ENCODE measurements at places on chromosomes 5 and 9. TPM values are rescaled to one million over a fixed set of nuclear protein-coding genes. Genes with fewer than 3 reads are reported as not detected.

KCNMB1 gene
- 0.29 TPM for total RNA-seq

ADAMTS13 gene
- 1.4 TPM for total RNA-seq

FBP2 gene
- total RNA-seq, result not detected

LCN15 gene
- not detected for total RNA-seq

ENC1 gene
- 53.6 TPM for total RNA-seq

SOHLH1 gene
- not detected for total RNA-seq

RANBP3L gene
- not detected for total RNA-seq

ZNF618 gene
- total RNA-seq, result 60.6 TPM

TIGD6 gene
- 4.1 TPM for total RNA-seq

ANKRD31 gene
- not detected for total RNA-seq

OGN gene
- not detected for total RNA-seq

LCN9 gene
- not detected for total RNA-seq

NR2F1-AS1 gene
- total RNA-seq, result 15.2 TPM

RNF180 gene
- total RNA-seq, result 5.6 TPM

CDKN2B gene
- 2.3 TPM for total RNA-seq

TUT7 gene
- total RNA-seq, result 16.7 TPM

LCN1 gene
- total RNA-seq, result not detected

DNA sequence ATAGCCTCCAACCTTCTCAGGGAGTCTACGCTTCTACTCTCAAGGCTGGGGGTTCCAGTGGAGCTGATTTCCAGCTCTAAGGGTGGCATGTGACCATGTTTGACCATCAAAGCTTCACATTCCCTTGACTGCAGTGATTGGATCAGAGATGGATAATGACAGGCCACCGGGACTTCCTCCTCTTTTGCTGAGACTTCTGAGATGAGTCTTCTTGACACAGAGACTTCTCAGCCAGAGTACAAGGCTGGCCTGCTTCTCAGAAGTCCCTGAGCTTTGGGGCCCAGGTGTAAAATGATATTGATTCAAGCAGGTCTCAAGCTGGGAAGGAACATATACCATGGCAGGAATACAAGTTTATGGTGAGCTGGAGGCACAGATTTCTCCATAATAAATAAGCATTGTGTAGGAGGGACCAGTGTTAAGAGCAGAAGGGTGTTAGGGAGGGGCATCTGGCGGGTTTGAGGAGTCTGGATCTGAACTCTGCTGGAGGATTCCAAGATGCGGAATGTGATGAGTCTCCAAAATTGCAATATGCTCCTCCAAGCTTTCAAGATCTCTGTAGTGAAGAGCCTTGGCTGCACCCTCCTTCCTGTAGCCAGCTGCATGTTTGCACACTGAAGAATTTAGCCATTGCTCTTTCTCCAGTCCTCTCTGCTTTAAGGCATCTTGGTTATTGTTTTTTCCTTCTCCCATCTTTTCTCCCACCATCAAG is 41.7 kb upstream of the HSD17B4 start:
- DNase-seq, result no peak

GRCh38 chr5:168661593-168662485 is 82.7 kb upstream of the PANK3 start:
- DNase-seq, result no peak

DNA sequence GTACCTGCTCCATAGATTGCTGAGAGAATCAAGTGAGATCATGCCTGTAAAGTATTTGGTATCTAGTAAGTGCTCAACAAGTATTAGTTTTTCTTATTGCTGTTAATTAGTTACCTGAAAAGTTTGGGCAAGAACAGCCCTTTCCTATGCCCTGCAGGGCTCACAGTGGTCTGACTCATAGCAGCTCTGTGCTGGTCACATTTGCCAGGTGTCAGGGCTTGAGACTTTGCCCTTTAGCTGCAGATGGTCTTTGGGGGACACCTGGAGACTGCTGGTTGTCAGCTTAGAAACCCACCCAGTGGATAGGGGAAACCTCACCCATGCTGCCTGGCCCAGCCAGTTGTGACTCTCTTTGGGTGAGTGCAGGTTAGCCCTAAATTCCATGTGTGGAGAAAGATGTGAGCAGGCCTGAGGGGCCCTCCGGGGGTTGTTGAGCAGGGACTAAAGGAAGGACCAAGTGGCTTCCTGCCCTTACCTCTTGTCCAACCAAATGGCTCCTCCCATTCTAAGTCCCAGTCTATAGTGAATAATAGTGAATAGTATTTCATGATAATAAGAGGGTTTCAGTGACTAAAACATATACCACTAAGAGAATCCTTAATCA is 9.0 kb downstream of the COL27A1 start:
- no peak for DNase-seq

GRCh38 chr9:34777666-34778065 is 67.7 kb upstream of the CCL21 start:
- no peak for DNase-seq

DNA sequence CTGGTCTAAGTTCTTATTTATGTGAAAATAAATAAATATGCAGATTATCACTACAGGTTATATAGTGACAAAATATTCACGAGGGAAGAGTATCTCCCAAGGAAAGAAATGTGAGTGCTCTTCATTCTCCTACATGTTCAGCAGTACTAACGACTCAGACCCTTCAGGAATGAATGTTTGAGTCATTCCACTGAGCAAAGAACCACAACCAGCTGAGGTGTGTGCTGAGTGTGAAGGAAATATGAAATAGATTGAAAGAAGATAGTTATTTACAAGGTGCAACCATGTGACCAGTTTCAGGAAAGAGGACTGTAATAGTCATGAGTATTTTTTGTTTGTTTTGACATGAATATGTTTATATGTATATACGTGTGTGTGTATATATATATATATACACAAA is 228.7 kb downstream of the TUSC1 start:
- no peak for DNase-seq

- no peak for DNase-seq
These were observed 31.1 kb downstream of the RASA1 start for GRCh38 chr5:87298692-87299362.

DNA sequence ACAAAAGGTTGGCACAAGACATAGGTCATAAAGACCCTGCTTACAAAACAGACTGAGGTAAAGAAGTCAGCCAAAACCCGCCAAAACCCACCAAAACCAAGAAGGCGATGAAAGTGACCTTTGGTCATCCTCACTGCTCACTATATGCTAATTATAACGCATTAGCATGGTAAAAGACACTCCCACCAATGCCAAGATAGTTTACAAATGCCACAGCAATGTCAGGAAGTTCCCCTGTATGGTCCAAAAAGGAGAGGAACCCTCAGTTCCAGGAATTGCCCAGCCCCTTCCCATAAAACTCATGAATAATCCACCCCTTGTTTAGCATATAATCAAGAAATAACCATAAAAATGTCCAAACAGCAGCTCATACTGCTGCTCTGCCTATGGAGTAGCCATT is 27.7 kb downstream of the MLLT3 start:
- DNase-seq, result no peak

GRCh38 chr5:10283927-10284635 is 23.6 kb downstream of the CMBL start:
- DNase-seq, result peak; percentile 78

DNA sequence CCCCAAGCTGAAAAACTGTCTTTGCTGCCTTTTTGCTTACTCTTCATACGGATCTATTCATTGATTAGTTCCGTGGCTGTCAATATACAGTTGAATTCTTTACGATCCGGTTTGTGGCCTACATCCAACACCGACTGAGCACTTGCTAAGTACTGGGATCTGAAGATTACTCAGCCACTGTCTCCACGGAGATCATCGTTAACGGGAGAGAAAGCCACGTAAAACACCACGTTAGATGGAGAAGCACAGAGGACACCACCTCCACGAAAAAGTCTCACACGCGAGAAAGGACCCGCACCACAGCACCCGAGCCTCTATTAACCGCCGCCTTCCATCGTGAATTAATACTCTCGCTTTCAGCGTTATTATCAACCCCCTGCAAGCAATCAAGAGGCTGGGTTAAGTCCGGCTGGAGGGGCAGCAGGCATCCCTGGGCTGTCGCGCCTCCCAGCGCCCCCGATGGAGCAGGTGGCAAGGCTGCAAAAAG is 650 bp downstream of the ELP1 start:
- DNase-seq, result peak; percentile 39

- peak; percentile 46 for DNase-seq
These were observed 161.6 kb downstream of the NR3C1 start for GRCh38 chr5:143241892-143242291.

DNA sequence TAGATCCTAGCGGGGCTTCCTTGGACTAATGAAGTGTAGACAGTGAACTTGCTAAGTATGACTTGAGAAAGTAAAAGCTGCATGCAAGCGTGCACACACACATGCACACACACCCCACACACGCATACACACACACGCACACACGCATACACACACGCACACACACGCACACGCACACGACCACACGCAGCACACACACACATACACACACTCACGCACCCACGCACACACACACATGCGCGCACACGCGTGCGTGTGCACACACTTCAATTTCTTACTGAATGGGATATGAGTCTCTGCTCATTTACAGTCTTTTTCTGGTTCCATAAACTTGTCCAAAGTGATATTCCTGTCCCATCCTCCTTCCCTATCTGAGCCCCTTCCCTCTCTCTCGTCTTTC is 41.2 kb downstream of the MSX2 start:
- DNase-seq, result no peak

- peak; percentile 36 for DNase-seq
These were observed 145.5 kb downstream of the ERCC6L2 start for GRCh38 chr9:96020792-96021550.

DNA sequence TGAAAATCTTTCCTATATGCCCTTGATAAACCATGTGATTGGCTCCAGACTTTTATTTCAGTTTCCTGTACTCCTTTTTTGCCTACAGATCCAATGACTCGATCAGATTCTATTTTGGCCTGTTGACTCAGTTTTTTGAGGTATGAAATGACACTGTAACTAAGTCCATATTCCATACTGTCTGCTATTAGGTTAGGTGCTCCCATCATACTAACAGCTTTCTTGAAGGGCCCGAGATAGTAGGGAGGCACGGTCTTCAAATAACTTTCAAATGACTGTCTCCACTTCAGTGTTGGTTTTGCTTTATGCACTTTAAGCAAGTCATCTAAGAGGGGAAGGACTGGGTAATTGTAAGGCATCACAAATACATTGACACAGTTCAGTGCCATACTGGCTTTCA is 295.4 kb upstream of the DAB2 start:
- DNase-seq, result no peak
